ENCODE measurements at places on chromosomes 6 and 20. TPM values are rescaled to one million over a fixed set of nuclear protein-coding genes. Genes with fewer than 3 reads are reported as not detected.

Gene CDH26
- 0.78 TPM for polyA plus RNA-seq

Gene STMN3
- 31.5 TPM for polyA plus RNA-seq

Gene MLN
- polyA plus RNA-seq, result not detected

Gene ZFP64
- polyA plus RNA-seq, result 13.2 TPM

Gene KIF25
- polyA plus RNA-seq, result 0.28 TPM

Gene PLG
- 2.6 TPM for polyA plus RNA-seq

Gene EEF1E1
- polyA plus RNA-seq, result 26.2 TPM

Gene XKR7
- polyA plus RNA-seq, result 0.13 TPM

DNA sequence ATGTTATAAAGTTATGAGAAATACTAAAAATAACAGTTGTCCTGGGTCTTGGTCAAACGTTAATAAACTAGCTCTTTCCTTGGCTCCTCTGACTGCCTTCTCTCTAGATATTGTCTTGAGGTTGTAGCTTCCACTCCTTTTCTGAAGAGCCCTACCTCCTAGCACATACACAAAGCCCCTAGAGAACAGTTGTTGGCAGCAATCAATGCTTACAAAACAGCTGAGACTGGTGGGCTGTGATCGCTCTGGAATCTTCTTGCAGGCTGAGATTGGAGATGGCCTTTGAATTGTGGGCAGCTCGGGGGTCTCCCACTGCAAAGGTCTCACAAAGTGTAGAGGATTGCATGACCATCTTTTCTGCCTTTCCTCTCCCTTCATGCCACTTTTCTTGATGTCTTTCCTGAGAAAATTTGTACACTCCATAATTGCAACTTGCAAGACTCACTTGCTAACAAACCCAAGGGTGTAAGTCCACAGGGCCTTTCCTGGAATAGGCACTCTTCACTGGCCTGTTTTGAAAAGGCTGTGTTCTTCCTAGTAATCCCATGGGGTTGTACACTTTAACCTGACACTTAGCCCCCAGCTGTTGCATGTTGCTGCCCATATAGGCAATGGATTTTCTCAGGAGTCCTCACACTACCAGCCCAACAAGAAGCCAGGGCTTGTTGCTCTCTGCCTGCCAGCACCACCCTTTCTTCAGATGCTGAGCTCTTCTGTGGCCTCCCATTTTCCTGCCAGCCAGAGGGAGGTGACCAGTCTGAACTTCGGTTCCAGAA, 99.9 kb downstream of the TCP11 start:
- DNase-seq, result no peak

GRCh38 chr20:52668626-52669025, 303.5 kb upstream of the TSHZ2 start:
- DNase-seq, result no peak

- DNase-seq, result no peak
These were observed 72.4 kb upstream of the SIRPA start for GRCh38 chr20:1822564-1823449.

DNA sequence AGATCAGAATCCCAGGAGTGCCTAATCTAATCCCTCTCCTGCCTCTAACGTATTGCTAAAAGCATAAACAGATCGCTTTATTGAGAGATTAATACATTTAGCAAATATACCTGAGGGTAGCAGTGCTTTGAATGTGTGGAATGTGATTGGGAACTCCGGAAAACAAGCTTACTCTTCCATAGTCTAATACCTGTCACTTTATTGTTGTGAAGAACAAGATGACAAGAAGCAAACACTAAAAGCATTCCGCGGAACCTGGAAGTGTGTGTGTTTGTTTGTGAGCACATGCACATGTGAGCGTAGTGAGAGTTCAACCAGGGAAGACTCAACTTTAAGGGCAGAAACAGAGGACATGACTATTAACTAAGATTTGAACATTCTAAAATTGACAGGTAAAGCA, 265.0 kb upstream of the GJE1 start:
- DNase-seq, result no peak

DNA sequence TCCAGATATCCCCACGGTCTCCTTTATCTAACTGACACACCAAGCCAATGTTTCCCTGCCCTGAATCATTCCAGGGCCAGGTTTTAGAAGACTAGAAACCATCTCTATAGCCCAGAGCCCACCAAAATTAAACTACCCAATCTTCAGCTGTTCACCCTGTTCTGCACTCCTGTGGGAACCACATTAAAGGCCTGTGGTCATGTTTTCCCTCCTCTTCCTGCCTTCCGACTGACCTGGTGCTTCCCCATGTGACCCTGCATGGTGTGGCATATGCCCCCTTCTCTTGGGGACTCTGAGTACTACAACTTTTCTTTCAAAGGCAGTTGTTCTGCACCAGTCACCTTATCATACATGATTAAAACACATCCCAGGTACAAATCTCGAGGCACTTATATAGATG, 155.0 kb downstream of the TMEM200A start:
- DNase-seq, result no peak

DNA sequence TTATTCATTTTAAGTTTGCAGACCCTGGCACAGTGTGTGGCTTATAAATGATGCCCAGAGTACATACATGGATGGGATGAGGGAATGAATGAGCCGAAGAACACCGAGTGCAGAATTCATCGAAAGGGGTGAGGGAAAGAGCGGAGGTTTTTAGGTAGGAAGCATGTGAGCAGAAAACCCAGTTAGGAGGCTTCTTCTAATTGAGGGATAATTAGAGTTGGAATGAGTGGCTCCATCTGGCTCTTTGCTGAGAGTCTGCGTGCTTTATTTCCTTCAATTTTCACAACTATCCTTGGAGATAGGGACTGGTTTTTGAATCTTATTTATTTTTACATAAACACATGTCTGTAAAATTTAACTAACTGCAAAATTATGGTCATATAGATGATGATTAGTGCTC, 150.7 kb downstream of the DOK5 start:
- DNase-seq, result no peak

DNA sequence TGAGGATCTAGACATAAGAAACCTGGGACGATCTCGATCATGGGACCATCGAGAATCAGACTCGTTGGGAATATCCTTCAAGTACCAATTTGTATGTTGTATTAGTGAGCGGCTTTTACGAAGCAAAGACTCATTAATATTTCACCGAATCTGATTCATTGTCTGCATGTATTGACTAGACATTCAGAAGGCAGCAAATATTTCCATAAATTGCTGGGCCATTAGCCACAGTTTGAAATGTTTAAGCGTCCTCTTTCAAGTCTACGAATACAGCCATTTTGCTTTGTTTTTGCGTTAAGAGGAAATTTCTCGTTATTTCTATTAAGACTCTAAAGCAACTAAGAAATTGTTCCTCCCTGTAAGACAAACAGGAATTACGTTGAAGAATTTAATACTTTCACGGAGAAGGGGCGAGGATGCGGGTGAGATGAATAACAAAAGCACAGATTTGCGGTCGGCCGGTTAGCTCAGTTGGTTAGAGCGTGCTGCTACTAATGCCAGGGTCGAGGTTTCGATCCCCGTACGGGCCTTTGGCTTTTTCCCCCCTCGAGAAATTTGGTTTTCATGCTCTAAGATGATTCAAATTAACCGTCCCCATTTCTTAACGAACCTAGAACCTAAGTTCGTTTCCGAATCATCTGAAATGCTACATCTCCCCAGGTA, 18.5 kb downstream of the POM121L2 start:
- DNase-seq, result no peak

DNA sequence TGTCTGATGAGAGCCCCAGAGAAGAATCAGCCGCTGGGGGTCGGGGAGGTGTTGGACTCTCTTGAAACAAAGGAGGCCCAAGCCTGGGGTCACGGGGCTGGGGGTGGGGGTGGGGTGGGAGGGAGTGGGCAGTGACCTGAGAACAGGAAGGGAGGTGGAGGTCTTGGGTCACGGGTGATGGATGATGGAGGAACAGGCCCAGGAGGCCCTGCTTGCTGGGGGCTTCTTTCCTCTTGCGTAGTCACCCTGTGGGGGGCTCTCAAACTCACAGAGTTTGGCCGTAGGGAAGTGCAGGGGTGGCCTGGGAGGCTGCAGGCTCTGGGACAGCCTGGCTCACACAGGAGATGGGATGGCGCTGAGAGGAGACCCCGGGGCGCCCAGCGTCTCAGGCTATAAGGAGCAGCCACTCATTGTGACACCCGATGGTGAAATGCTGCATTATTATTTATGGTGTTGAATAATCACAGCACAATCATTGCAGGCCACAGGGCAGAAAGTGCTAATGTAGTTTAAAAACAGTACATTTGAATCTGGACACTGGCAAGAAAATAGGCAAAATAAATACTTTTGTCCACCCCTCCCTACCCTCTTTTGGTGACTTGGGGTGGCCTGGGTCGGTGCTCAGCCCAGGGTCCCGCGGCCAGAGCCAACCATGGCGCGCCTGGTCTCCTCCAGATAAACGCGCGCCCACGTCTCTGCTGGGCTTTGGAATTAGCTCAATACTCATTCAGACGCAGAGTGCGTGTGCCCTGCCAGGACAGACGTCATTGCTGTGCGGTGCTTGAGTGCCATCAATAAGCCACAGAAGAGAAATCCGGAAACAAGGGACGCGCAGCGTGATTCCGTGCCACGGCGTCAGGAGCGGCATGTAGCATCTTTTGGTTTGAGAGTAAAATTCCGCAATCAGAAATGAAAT, 27.3 kb upstream of the BHLHE23 start:
- DNase-seq, result no peak

DNA sequence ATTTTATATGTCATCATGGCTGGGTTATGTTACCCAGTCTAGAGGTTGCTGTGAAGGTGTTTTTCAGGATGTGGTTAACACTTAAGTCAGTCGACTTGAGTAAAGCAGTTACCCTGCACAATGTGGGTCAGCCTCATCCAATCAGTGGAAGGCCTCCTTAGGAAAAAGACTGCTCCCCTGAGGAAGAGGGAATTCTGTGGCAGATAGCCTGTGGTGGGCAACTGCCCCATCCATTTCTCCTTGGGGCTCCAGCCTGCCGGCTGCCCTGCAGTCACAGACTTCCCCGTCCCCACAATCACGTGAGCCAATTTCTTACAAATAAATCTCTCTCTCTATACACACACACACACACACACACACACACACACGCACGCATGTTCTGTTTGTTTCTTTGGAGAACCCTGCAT, 34.5 kb upstream of the MPC1 start:
- no peak for DNase-seq

DNA sequence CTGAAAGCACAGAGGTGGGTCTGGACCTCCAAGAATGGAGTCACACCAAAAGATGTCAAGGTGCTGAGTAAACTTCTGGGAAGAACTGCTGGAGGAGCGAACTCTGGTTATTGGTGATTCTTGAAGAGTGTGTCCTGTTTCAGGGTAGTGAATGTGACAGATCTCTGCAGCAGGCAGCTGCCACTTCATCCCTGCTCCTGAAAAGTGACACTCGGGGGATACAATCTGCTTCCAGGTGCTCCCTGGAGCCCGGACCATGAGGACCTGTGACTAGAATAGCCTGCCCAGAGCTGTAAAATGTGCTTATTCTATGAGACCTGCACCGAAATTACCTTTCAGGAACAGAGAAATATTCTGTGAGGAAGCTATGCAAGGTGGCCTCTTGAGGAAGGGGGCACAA, 191.1 kb downstream of the FOXC1 start:
- DNase-seq, result no peak

- DNase-seq, result no peak
These were observed 28.5 kb downstream of the TRAM2 start for GRCh38 chr6:52548353-52548713.

GRCh38 chr6:170111141-170111664, 179.7 kb downstream of the DLL1 start:
- DNase-seq, result no peak

- DNase-seq, result no peak
These were observed 45.3 kb downstream of the RNF24 start for GRCh38 chr20:3970016-3970415.

DNA sequence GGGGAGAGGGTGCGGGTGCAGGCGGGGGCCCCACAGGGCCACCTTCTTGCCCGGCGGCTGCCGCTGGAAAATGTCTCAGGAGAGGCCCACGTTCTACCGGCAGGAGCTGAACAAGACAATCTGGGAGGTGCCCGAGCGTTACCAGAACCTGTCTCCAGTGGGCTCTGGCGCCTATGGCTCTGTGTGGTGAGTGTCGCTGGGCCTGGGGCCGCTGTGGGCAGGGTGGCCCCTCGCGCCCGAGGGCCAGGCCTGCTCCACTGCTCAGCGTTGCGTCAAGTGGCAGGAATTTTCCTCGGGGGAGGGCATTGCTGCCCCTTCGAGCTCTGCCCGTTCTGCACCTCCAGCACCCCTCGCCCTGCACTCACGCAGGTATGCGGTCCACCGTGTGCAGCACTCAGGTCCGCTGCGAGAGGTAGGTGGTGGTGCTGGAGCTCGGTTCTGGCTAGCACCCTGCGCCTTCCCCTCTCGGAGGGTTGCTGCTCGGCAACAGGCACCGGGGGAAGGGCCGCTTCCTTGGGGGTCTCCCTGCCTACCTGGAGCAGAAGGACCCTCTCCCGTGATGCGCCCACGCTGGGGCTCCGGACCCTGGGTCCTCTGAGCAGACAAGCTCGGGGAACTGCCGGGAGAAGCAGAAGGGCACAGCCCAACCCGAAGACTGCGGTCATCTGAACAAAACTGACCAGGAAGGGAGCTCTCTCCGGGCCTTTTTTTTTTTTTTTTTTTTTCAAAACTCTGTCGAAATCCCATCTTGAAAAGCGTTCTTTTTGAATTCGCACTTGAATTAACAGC, 674 bp downstream of the MAPK14 start:
- DNase-seq, result peak; percentile 26

DNA sequence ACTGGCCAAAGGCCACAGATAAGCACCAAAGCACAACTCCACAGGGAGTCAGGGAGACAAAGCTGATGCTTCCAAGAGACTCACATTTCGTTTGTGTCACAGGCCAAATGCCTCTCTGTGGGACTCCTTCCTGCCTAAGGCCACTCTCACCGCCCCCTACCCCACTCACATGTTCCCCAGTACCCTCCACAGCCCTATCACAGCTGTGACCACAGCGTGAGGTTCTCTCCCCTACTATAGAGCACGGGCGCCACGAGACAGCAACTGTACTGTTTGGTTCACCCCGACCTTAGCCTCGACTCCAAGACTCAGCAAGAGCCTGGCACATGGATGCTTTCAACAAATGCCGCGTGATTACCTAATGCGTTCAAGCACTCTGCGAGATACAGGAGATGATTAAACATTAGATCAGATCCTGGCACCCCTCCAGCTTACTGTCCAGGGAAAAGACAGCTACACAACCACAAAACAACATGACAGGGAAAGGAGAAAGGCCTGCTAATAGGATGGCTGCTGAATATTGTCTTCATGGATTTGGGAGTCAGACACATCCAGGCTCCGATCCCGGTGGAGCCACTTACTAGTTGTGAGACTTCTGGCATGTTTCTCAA, 105.5 kb downstream of the AGPAT4 start:
- DNase-seq, result peak; percentile 37

GRCh38 chr6:122476131-122476530, 4.5 kb upstream of the SERINC1 start:
- DNase-seq, result no peak

- no peak for DNase-seq
These were observed 127.4 kb downstream of the C6orf118 start for GRCh38 chr6:165181951-165182414.

DNA sequence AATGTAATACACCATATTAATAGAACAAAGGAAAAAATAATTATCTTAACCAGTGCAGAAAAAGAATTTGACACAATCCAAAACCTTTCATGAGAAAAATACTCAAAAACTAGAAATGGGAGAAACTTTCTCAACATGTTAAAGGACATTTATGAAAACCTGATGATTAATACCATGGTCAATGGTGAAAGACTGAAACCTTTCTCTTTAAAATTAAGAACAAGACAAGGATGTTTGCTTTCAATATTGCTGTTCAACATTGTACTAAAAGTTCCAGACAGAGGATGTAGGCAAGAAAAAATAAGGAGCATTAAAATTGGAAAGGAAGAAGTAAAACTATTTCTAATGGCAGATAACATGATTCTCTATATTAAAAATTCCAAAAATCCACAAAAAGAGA, 981.3 kb upstream of the FLRT3 start:
- DNase-seq, result no peak

Data from muscle of arm (tissue), 14 donors.